ENCODE measurements at places on chromosomes 2 and 18. TPM values are rescaled to one million over a fixed set of nuclear protein-coding genes. Genes with fewer than 3 reads are reported as not detected.
A peak's percentile ranks its signal among the peaks of the same experiment; 100 is the strongest.

The CYP27C1 gene
- total RNA-seq, result 3.0 TPM

The AGXT gene
- not detected for total RNA-seq

The OSR1 gene
- total RNA-seq, result not detected

The HOXD13 gene
- not detected for total RNA-seq

The DYSF gene
- total RNA-seq, result 21.3 TPM

The CXCR2 gene
- total RNA-seq, result 0.82 TPM

- no peak for DNase-seq
These were observed 20.6 kb downstream of the CROCC2 start for GRCh38 chr2:240926516-240927389.

- DNase-seq, result no peak
These were observed 161.4 kb upstream of the CDH2 start for GRCh38 chr18:28338316-28338715.

GRCh38 chr2:117714110-117714509, 100.4 kb upstream of the DDX18 start:
- DNase-seq, result no peak

GRCh38 chr2:17762451-17762850, 8.5 kb downstream of the GEN1 start:
- no peak for DNase-seq

DNA sequence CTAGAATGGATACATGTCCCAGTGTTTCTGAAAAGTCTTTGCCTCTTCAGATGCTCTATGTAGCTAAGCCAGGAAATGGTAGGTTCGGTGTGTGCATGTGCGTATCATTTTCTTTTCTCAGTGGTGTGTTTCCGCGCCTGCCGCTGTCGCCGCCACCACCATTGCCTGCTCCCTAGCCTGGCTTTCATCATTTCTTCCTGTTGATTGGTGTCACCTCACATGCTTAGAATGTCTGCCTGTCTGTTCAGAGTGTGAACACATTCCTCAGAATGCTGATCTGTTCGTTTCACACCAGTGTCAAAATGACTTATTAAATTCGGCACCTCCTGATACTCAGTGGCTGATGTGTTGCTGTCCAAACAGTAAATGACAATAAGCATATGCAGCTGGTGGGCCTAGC, 255.2 kb upstream of the SPRED2 start:
- DNase-seq, result no peak

- DNase-seq, result no peak
These were observed 5.5 kb downstream of the PXDN start for GRCh38 chr2:1738646-1739302.

- DNase-seq, result no peak
These were observed 941 bp downstream of the ZAP70 start for GRCh38 chr2:97714084-97714949.

DNA sequence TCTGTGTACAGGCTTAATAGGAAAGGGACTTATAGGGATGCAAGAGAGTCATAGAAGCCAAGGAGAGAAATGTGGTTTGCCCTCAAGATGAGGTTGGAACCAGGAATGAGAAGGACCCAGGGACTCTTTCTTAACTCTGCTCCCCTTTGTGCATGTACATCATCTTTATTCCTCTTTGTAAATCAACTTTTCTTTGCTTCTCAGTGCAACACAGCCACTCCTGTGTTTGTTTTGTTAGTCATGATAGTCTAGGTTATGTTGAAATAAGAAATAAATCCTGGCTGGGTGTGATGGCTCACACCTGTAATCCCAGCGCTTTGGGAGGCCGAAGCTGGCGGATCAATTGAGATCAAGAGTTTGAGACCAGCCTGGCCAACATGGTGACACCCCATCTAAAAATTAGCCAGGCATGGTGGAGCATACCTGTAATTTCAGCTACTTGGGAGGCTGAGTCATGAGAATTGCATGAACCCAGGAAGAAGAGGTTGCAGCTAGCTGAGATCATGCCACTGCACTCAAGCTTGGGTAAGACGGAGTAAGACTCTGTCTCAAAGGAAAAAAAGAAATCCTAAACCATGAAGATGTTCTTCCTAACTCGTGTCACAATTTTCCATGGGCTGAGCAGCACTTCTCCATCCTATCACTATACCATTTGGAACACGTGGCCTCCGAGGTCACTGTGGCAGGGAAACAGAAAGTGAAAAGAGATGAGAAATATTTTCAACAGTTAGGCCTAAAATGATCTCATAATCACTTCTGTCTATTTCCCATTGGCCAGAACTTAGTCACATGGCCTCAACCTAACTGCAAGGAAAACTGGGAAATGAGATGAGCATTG, 73.0 kb upstream of the TMEM17 start:
- no peak for DNase-seq

- DNase-seq, result peak; percentile 49
These were observed 13.2 kb downstream of the ZNF804A start for GRCh38 chr2:184611361-184612085.

GRCh38 chr18:24499814-24500213, 39.4 kb downstream of the HRH4 start:
- no peak for DNase-seq

DNA sequence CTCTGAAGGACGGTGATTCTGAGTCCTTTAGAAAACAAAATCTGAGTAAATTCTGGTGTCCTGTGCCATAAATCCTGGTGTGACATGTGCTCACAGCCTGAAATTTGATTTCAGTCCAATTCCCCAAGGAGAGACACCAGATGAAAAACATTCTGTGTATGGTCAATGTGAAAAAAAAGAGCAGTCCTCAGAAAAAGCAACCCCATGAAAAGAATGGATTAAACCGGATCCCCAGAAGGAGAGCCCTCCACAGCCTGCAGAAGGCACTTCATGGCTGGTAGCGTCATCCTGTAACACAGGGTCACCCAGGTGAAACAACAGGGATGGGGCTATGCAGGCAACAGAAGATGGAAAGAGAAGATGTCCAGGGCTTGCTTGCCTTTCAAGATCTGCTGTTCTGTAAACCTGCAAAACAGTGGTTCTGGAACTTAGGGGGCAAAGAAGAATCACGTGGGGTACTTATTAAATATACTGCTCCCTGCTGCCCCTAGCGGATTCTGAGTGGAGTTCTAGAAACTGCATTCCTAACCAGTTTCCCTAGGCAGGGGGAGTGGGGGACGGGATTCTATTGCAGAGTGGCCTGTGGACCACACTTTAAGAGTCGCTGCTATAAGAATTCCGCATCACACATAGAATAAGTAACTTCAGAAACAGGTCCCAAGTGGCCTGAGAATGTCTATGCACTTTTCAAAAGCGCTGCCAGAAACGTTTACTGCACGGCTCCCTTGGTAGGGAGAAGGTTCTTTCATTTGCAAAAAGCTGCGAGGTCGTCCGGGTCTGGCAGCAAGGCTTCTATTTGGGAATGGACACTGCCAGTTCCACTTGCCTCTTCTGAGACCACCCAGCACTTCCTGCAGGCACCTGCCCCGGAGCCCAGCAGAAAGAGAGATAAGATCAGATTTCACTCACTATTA, 118.9 kb upstream of the ARL5A start:
- DNase-seq, result peak; percentile 95

- no peak for DNase-seq
These were observed 2.1 kb downstream of the ZNF532 start for GRCh38 chr18:58866773-58867150.

DNA sequence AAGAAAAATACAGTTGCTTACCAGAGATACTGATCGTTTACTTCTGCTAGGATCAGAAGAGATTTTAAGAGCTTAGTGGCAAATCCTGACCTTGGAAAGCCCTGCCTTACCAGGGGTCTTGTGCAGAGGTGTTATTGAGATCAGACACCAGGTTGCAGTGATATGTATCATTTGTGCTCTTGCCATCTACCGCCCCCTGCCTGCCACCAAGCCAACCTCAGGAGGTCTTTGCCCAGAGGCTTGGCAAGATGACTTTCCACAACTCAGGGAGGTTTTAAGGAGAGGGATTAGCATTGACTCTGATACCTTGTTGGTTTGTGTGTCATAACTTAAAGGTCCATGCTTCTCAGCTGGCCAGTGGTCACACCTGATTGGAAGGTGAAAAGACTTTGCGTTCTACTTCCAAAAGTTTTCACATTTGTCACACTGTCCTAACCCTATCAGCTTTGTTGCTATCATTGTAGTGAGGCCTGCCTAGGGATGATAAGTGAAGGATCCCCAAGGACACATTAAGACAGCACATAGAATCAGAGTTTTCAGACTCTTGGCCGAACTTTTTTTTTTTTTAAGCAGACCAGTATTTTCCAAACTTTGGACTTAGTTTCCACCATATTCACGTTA, 46.2 kb upstream of the MGAT5 start:
- DNase-seq, result peak; percentile 78

GRCh38 chr2:173431191-173431590, 76.5 kb downstream of the CDCA7 start:
- DNase-seq, result peak; percentile 64

DNA sequence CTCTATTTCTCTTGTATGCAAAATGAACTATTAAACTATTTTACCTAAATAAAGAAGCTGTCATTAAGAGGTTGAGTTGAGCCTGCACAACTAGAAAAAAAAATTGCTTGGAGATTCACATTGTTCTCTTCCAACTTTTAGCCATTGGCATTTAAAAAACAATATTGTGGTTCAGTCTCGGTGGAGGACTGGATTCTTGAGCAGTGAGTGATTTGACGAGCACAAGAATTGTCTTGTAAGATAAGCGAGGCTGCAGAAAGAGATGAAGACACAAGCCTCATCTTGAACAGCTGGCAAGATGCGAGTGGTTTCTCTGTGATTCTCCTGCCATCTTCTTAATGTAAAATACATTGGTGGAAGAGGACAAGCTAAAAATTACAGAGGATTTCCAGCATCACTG, 67.0 kb downstream of the GALR1 start:
- DNase-seq, result no peak

- peak; percentile 91 for DNase-seq
These were observed 86.5 kb upstream of the EPB41L3 start for GRCh38 chr18:5630057-5630899.

GRCh38 chr2:169478339-169478738, 955 bp upstream of the BBS5 start:
- DNase-seq, result no peak
